ENCODE measurements at places on chromosomes 12 and 14. TPM values are rescaled to one million over a fixed set of nuclear protein-coding genes. Genes with fewer than 3 reads are reported as not detected.

SPSB2 gene
- total RNA-seq: 4.3 TPM

IFNG-AS1 gene
- not detected for total RNA-seq

OAS2 gene
- not detected for total RNA-seq

TSHR gene
- total RNA-seq: 0.74 TPM

E2F7 gene
- 4.2 TPM for total RNA-seq

RFX4 gene
- total RNA-seq: not detected

WNT1 gene
- total RNA-seq: not detected

SERPINA6 gene
- total RNA-seq: not detected

SPIC gene
- not detected for total RNA-seq

KRT75 gene
- total RNA-seq: not detected

BIN2 gene
- total RNA-seq: not detected

DNA sequence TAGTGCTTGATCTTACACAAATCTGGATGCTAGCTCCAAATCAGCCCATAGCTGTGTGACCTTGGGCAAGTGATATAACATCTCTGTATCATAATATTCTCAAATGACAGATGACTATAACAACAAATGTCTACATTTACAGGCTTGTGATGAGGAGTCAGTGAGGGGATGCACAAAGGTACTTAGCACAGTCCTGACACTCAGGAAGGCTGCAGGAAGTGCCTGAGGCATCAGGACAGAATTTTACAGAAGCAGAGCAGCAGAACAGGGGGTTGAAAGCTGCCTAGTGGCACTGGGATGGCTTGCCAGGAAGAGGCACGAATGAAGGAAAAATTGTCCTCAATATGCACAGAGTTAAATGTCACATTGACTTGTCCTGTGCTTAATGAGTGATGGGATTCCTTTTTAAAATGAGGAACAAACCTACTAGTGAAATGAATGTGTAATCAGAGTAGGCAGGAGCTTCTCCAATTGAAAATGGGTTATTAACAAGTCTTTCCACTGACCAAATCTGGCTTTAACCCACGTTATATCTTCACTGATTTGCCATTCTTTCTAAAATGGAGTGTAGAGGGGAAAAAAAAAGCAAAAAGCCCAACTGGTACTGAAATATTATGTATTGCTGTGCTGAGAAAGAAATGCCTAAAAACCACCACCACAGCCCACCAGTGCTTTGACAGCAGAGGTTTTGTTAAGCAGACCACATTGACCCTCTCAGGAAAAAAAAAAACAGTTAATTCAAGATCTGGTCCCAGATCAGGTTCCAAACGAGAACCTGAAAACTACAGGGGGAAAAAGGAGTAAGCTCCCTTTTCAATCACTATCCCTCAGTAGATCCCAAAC lies 11.6 kb downstream of the BTG1 start:
- no peaks in the 10 kb centered on the region for H3K27me3 ChIP-seq
- peaks cover 43% of the 10 kb centered on the region for H3K4me1 ChIP-seq
- peak overlapping the region; percentile 72 for H3K4me3 ChIP-seq
- no peak for DNase-seq
- H3K36me3 ChIP-seq: no peaks in the 10 kb centered on the region
- peak overlapping the region; percentile 53 for H3K27ac ChIP-seq

DNA sequence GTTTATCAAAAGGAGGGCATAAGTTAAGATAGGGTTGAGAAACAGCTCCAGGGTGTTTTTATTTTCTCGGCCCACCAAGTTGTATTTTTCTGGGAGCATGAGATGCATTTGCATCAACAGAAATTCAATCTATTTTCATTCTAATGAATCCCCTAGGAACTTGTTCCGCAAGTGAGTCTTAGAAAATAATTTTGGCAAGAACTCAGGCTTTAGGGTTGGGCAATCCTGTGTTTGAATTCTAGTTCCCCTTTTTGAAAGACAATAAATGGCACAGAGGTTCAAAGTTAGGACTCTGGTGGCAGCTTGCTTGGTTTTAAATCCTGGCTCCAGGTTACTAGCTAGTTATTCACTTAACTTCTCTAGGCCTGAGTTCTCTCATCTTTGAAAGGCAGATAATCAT lies 23.7 kb downstream of the SLC5A8 start:
- no peak overlapping the region for H3K27ac ChIP-seq
- DNase-seq: no peak
- no peaks in the 10 kb centered on the region for H3K36me3 ChIP-seq
- H3K4me1 ChIP-seq: peaks cover 14% of the 10 kb centered on the region
- H3K4me3 ChIP-seq: no peak overlapping the region

DNA sequence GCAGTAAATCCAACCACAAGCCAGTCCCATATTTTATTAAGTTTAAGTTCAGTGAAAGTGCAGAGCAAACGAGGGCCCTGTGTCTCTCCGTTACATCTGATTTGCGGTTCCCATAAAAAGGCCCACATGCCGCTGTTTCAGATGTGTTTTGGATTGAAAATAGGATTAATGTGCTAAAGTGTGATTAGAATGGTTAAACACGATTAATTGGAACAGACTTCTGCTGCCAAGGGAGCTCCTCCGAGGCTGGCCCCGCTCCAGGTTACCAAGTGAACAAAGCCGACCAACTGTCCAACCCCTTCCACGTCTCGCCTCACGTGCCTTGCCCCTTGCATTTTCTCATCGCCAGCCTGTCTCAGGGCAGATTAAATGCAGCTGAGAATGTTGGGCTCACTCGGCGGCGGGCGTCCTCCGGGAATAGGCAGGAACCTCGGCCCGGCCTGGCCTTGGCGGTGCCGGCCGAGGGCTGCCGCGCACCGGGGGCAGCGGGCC lies 166.5 kb upstream of the GSC start:
- H3K27me3 ChIP-seq: no peaks in the 10 kb centered on the region
- DNase-seq: peak; percentile 44
- H3K36me3 ChIP-seq: no peaks in the 10 kb centered on the region
- no peak overlapping the region for H3K4me3 ChIP-seq
- H3K4me1 ChIP-seq: no peaks in the 10 kb centered on the region

DNA sequence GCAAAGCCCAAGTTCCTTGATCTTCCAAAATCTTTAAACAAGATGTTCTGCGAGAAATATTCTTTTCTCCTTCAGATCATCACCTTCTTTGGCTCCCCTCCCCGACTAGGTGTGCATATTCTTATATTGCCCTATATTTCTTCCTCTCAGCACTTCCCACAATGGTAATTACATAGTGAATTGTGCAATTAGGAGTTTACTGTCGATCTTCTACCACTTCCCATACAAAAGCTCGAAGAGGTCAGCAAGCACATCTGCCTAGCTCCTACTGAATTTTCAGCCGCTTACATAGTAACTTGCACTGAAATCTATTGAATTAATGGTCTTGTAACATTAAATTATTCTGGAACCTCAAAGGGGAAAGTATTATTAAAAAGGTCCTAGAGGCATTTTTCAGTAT lies 16.7 kb downstream of the OSBPL8 start:
- H3K36me3 ChIP-seq: no peaks in the 10 kb centered on the region
- no peak for DNase-seq
- H3K4me1 ChIP-seq: peaks cover 13% of the 10 kb centered on the region
- H3K4me3 ChIP-seq: no peak overlapping the region
- H3K27me3 ChIP-seq: no peaks in the 10 kb centered on the region
- H3K27ac ChIP-seq: no peak overlapping the region

DNA sequence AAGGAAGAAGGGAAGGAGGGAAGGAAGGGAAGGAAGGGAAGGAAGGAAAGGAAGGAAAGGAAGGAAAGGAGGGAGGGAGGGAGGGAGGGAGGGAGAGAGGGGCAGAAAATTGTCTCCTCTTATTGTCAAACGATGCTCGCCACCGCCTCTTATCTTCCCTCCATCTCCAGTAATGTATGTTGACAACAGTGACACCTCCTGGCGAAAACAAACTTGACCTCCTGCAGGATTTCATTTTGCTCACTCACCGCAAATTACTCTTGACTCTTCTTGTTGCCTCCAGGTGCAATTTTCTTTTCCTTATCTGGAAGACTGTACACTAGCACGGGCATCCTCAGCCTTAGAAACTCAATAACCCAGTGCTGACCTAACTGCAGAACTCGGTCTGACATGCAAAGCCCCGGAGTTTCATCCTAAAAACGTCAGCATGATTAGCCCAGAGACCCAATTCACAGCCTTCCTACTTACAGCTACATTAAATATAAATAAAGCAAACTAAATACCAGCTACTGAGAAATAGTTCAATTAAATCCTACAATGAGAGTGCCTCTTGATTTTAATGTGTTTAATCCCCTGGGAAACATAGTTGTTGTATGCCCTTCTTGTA lies 512.4 kb upstream of the TMPO start:
- H3K4me1 ChIP-seq: no peaks in the 10 kb centered on the region
- no peak overlapping the region for H3K27ac ChIP-seq
- no peak overlapping the region for H3K4me3 ChIP-seq
- H3K36me3 ChIP-seq: no peaks in the 10 kb centered on the region

GRCh38 chr14:53855574-53855973 lies 101.1 kb downstream of the BMP4 start:
- H3K4me3 ChIP-seq: no peak overlapping the region
- H3K27me3 ChIP-seq: no peaks in the 10 kb centered on the region
- no peak overlapping the region for H3K27ac ChIP-seq

- no peak overlapping the region for H3K27ac ChIP-seq
- H3K4me1 ChIP-seq: peaks cover 7% of the 10 kb centered on the region
- peaks cover under 1% of the 10 kb centered on the region for H3K27me3 ChIP-seq
- no peak overlapping the region for H3K4me3 ChIP-seq
- no peaks in the 10 kb centered on the region for H3K36me3 ChIP-seq
- no peak for DNase-seq
Measured at GRCh38 chr14:76389841-76390240, 13.9 kb downstream of the ESRRB start.

GRCh38 chr14:84425968-84426367 lies 1104.0 kb upstream of the FLRT2 start:
- H3K27me3 ChIP-seq: no peaks in the 10 kb centered on the region
- H3K4me1 ChIP-seq: no peaks in the 10 kb centered on the region
- H3K4me3 ChIP-seq: no peak overlapping the region

- H3K4me1 ChIP-seq: peaks cover 16% of the 10 kb centered on the region
- DNase-seq: peak; percentile 88
- peaks cover 5% of the 10 kb centered on the region for H3K36me3 ChIP-seq
- H3K27ac ChIP-seq: peak within 1 kb of the TSS; percentile 48
- H3K27me3 ChIP-seq: peaks cover 8% of the 10 kb centered on the region
Measured at GRCh38 chr12:125065021-125065918, at the start of gene AACS. TSS of gene AACS (plus strand) at chr12:125065435. CDS start at chr12:125065585, 150 bp downstream.

- H3K27ac ChIP-seq: no peak overlapping the region
- DNase-seq: peak; percentile 85
- H3K4me1 ChIP-seq: no peaks in the 10 kb centered on the region
- peaks cover 4% of the 10 kb centered on the region for H3K27me3 ChIP-seq
- no peak overlapping the region for H3K4me3 ChIP-seq
- no peaks in the 10 kb centered on the region for H3K36me3 ChIP-seq
Measured at GRCh38 chr12:83823386-83824045, 1089.1 kb downstream of the SLC6A15 start.

DNA sequence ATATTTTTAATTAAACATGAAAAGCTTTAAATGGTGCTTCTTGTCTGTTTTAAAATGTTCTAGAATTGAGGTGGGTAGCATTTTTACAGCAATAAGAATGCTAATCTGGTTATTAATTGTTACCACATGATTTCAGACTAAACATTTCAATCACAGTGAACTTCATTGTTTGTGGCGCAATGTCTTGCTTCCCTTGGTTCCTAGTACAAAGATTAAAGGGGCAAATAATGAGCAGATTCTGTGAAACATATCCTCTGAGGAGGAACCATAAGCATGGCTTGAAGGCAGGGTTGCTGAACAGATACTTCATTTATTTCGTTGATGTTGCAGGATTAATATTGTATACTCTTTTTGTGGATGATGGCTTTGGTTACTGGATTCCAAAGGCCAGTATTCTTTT lies 162.1 kb downstream of the FUT8 start:
- H3K27me3 ChIP-seq: peaks cover 1% of the 10 kb centered on the region
- no peaks in the 10 kb centered on the region for H3K36me3 ChIP-seq
- H3K4me3 ChIP-seq: no peak overlapping the region
- H3K4me1 ChIP-seq: peaks cover 6% of the 10 kb centered on the region
- DNase-seq: no peak

- no peak overlapping the region for H3K27ac ChIP-seq
- no peak for DNase-seq
- H3K4me3 ChIP-seq: no peak overlapping the region
- no peaks in the 10 kb centered on the region for H3K36me3 ChIP-seq
- H3K27me3 ChIP-seq: no peaks in the 10 kb centered on the region
- no peaks in the 10 kb centered on the region for H3K4me1 ChIP-seq
Measured at GRCh38 chr12:120887253-120888043, 16.7 kb downstream of the SPPL3 start.

GRCh38 chr12:75571656-75572205 lies 60.3 kb upstream of the KRR1 start:
- no peak overlapping the region for H3K27ac ChIP-seq
- H3K27me3 ChIP-seq: no peaks in the 10 kb centered on the region
- peaks cover 4% of the 10 kb centered on the region for H3K4me1 ChIP-seq
- no peak for DNase-seq
- H3K36me3 ChIP-seq: peaks cover 16% of the 10 kb centered on the region

- no peaks in the 10 kb centered on the region for H3K36me3 ChIP-seq
- peaks cover 27% of the 10 kb centered on the region for H3K4me1 ChIP-seq
- no peak for DNase-seq
- H3K27ac ChIP-seq: peak overlapping the region; percentile 95
Measured at GRCh38 chr14:54440037-54440436, 1.1 kb downstream of the CNIH1 start.

- H3K36me3 ChIP-seq: no peaks in the 10 kb centered on the region
- no peaks in the 10 kb centered on the region for H3K27me3 ChIP-seq
- H3K4me1 ChIP-seq: no peaks in the 10 kb centered on the region
- H3K27ac ChIP-seq: no peak overlapping the region
Measured at GRCh38 chr14:53444677-53445312, 291.7 kb upstream of the DDHD1 start.

DNA sequence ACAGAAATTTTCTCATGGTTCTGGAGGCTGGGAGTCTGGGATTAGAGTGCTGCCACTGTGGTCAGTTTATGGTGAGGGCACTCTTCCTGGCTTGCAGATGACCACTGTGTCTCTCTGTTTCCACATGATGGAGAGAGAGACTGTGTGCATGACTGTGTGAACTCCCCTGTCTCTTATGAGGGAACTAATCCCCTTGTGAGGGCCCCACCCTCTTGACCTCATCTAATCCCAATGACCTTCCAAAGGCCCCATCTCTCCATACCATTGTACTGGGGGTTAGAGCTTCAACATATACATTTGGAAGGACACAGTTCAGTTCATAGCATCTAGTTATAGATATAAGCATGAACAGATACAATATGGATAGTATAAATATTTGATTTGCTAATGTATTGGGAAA lies 31.7 kb downstream of the ANO6 start:
- H3K4me1 ChIP-seq: no peaks in the 10 kb centered on the region
- DNase-seq: no peak
- no peak overlapping the region for H3K4me3 ChIP-seq
- H3K27me3 ChIP-seq: no peaks in the 10 kb centered on the region
- H3K36me3 ChIP-seq: no peaks in the 10 kb centered on the region

GRCh38 chr12:132560614-132561426 lies 49.6 kb downstream of the LRCOL1 start:
- H3K36me3 ChIP-seq: peaks cover 5% of the 10 kb centered on the region
- peaks cover 15% of the 10 kb centered on the region for H3K27me3 ChIP-seq
- H3K4me1 ChIP-seq: peaks cover 21% of the 10 kb centered on the region
- peak overlapping the region; percentile 87 for H3K27ac ChIP-seq
- peak; percentile 93 for DNase-seq

All from glutamatergic neuron (in vitro differentiated cells).